Stimulated activated CD4-positive, alpha-beta T cell treated with anti-CD3 and anti-CD28 coated beads, Interleukin-2, amount 100 ng/mL, for 24 hours (primary cell): ENCODE measurements at places on chromosomes 7 and 10.

- DNase-seq: no peak
Observed at GRCh38 chr7:155562106-155562505, 15.7 kb upstream of the CNPY1 start.

- DNase-seq: no peak
Observed at GRCh38 chr7:149725426-149725821, 48.0 kb downstream of the ZNF467 start.

- no peak for DNase-seq
Observed at GRCh38 chr10:74718208-74718607, 108.2 kb upstream of the KAT6B start.

- DNase-seq: no peak
Observed at GRCh38 chr7:88500131-88500530, 193.4 kb upstream of the STEAP4 start.

DNA sequence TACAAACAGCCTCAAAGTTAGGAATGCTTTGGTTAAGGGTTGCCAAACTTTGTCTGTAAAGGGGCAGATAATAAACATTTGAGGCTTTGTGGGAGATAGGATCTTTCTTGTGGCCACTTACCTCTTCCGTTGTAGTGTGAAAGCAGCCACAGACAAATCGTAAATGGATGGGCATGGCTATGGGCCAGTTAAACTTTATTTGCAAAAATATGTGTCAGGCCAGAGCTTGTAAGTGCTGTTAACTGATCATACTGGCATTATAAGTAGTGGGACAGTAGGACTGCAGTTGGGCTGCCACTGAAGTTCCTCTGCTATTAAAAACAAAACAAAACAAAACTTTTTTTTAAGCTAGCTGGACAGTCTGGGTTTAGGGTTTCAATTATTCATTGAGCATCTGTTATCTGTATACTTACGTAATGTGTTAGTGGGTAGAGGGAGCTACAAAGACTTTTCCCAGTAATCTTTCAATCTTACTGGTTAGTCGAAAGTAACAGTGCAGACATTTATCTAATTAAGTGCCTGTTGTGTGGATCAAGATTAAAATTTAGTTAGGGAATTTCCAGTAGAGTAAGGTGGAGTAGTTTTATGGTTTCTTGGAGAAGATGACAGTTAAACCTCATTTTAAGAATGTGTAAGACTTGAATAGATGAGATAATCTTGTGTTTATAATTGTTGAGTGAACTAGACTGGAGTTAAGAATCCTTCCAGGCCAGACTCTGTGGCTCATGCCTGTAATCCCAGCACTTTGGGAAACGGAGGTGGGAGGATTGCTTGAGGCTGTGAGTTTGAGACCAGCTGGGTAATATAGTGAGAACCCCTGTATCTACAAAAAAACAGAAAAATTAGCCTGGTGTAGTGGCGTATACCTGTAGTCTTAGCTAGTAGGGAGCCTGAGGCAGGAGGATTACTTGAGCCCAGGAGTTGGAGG is 100.1 kb downstream of the BTRC start:
- no peak for DNase-seq

DNA sequence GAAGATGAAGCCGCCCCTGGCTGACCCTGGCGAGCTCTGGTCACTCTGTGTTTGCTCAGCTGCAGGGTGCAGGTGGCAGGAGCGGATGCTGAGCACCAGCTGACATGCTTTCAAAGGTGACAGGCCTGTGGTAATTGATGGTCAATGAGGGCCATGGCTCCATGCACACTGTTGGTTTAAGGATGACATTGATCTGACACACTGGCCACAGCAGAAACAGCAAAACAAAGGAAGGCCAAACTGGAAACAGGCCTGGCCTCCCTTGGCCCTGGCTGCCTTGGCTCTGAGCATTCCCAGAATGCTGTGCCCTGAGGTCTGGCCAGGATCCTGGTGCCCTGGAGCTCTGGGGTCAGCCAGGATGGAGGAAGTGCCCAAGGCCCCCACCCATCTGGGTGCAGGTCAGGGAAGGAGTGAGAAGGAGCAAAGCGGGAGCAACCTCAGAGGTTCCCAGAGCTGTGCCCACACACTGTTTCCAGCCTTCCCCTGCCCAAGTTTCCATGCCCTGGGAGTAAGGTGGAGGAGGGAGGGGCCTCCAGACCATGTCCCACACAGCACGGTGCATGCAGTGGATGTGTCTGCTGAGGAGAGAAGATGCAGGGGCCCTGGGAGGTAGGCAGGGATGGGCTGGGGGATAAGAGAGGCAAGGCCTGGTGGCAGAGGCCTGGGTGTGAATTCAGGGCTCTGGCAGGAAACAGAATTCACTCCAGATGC is 302.2 kb downstream of the RPS24 start:
- DNase-seq: no peak

DNA sequence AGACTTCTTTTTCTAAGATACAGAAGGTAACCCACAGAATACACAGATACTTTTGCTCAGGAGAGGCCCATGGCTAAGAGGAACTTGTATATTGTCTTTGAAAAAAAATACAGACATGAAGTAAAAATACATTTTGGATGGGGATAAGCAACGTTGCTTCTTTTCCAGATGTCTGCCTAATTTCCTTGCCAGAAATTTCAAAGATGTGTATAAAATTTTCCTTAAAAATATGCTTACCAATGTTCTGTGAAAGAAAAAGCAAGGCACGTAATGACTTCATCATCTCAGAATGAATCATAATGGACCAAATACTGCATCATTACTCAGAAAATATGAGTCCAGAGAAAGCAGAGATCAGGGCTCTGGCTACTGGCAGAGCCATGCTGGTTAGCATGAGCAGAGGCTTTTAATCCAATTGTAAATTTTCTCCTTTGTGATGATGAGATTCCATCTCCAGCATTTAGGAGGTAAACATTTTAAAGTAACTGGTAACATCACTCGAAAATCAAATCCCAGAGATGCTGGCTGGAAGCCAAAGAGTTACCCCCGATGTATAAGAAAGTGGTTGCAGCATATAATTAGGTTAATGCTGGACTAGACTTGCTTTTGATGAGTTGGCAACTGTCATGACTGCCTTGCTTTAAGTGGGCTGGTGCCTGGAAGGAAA is 272.5 kb downstream of the SEMA3A start:
- DNase-seq: no peak

DNA sequence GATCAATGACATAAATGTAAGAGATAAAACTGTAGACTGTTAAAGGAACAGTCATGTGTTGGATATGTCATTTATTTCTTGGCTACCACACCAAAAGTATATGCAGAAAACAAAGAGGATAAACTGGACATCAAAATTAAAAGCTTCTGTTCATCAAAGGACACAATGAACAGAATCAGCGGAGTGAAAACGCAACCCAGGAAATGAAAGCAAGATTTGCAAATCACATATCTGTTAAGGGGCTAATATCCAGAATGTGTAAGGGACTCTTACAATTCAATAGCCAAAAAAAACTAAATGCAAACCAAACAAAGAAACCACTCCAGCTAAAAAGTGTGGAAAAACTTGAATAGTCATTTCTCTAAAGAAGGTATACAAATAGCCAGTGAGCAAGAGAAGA is 164.3 kb downstream of the ZMYND11 start:
- DNase-seq: no peak

- DNase-seq: no peak
Observed at GRCh38 chr10:23951841-23952240, 257.1 kb upstream of the KIAA1217 start.

DNA sequence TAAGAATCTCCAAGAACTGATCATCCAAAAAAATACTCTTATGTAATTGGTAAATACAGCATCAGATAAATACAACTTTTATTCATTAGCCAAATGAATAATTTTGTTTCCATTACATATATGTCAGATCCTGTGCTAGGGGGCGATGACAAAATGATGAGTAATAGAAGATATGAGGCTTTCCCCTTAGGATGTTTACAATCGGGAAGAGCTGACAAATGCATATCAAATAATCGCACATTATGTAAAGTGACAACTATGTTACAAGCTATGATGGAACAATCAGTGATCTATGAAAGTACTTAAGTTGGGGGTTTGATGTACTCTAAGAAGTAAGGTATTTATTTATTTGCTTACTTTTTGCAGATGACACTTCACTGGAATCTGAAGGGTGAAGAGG is 465.6 kb upstream of the VSTM2A start:
- no peak for DNase-seq

GRCh38 chr10:130573446-130573845 is 437.3 kb downstream of the GLRX3 start:
- DNase-seq: no peak

GRCh38 chr7:44580945-44581878 is 819 bp downstream of the TMED4 start:
- peak; percentile 50 for DNase-seq

DNA sequence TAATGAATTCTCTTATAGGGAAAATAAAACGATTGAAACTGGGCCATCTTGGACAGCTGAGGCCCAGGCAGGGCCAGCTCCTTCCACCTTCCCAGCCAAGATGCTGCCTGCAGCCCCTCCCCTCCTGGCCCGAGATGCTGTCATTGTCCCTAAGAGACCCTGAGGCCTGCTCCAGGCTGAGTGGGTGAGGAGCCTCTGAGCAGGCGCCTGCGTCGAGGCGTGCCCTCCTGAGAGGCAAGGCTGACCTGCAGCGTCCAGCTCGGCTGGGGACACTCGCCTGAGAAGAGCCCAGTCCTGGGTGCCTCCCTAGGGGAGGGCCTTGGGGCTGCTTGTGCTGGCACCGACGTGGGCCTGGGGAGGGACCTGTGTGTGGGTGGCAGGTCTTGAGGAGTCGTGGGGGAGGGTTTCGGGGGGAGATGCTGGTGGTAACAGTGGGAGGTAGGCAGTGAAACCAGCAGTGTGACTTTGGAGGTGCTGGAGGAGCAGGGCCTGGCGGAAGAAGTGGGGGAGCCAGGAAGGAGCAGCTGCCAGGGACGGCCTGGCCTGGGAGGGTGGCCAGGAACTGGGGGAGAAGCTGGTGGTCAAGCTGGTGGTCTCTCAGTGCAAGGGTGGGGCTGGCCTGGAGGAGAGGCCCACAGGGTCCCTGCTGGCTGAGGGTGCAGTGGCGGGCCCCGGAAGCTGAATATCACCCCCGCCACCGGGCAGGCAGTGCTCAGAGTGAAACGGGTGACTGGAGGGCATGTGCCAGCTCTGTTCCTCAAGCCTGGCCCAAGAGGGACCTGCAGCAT is 7.9 kb downstream of the GPR146 start:
- DNase-seq: no peak

DNA sequence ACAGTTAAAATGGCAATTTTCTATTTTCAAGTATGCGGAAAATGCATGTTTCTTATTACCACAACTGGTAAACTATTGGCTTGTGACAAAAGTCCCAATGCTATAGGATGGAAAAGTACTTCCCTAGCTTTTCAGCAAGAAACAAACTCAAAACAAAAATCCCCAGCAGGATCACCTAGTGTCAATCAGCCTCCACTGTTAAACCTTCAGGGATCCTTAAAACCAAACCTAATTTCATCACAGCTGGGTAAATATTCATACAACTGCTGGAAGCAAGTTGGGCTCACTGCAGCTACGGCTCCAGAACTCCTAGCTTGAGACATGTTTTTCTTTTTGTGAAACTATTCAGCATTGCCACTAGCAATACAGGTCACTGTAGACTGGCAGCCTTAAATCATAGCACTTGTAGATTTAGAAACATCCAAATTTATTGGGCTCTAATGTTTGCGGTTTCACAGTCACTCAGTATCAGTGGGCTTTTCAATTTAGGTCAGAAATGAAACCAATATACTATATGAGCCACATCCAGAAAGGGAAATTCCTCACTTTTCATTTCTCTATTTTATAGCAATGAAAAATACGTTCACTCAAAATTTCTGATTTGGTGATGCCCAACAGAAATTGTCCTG is 145.2 kb upstream of the ANK3 start:
- DNase-seq: no peak

- DNase-seq: no peak
Observed at GRCh38 chr7:2541291-2542010, 13.9 kb downstream of the BRAT1 start.

GRCh38 chr10:69801094-69801433 is 642 bp upstream of the COL13A1 start:
- peak; percentile 61 for DNase-seq

DNA sequence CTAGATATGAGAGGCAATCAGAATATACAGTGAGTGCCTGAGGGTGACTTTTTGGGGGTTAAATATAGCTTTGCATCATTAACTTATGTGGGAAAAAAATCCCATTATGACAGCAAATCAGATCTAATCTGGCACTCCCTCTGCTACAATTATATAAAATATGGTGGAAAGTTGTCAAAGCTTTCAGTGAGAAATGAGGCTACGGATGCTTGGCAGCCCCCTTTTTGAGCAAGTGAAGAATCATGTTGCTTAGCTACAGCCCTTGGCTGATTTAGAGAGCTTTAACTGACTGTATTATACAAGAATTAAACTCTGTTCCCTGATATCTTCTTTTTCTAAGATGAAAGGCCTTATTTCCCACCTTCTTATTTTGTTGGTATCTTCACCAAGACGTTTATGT is 57.4 kb downstream of the GPR158 start:
- no peak for DNase-seq

- no peak for DNase-seq
Observed at GRCh38 chr7:132464740-132465139, 111.5 kb downstream of the PLXNA4 start.

DNA sequence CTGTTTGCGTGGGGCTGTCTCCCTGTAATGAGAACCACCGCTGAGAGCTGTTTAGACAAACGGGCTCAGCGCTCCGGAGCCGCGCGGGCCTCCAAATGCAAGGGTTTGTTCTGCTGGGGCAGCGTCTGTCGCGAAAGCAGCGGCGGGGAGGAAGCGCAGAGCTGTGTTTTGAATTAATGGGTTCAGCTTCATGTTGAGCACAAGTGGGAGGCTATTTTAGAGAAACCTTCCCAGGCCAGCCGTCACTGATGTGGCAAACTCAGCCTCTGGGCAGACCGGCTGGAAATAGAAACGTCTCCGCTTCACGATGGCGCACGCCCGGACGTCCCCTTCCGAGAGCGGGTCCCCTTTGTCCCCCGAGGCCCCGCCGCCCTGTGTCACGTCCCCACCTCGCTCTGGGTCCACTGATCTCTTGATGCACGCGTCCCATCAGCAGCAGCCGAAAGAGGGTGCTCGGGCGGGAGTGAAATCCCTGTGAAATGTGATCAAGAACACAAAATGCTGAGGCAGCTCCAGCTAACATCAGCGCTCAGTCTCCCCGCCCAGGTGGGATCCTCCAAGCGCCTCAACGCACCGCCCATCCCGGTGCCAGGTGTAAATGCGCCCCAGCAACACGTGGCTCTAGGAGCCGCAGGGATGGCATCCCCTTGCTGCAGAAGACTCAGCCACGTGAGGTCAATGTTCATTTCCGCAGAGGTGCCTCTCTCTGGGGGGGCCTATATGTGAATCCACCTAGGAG is 44.9 kb downstream of the BAMBI start:
- DNase-seq: peak; percentile 8

GRCh38 chr10:68987611-68988010 is 992 bp upstream of the KIFBP start:
- no peak for DNase-seq

DNA sequence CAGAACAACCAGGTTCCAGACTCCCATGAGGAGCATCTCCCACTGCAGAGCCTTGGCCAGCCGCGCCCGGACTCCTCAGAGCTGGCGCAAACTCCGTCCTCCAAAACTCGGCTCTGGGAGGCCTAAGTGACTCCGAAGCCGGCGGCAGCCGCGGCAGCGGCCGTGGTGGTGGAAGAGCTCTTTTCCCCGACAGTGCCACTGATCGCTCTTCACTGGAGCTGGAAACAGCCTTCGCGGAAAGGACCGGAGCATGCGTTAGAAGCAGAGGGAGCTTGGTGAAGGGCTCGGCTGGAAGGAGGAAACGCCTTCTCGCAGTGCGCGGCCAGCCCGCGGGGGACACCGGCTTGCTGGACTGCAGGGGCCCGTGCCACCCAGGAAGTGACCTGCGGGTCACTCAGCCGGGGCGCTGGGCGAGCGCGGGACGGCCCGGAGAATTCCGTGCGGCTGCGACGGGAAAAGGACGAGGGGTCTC is 5.0 kb upstream of the HOXA13 start:
- DNase-seq: no peak
